ENCODE measurements at places on chromosomes 7 and 10.

GRCh38 chr7:129990403-129991192, 37.8 kb upstream of the UBE2H start:
- peak; percentile 14 for DNase-seq

GRCh38 chr7:16850614-16851466, 30.9 kb downstream of the AGR3 start:
- peak; percentile 3 for DNase-seq

GRCh38 chr7:519484-520390, at the start of gene PDGFA:
Gene PDGFA, minus strand, starts transcription at chr7:519846. Its CDS starts 845 bp downstream, at chr7:519001.
- no peak for DNase-seq

DNA sequence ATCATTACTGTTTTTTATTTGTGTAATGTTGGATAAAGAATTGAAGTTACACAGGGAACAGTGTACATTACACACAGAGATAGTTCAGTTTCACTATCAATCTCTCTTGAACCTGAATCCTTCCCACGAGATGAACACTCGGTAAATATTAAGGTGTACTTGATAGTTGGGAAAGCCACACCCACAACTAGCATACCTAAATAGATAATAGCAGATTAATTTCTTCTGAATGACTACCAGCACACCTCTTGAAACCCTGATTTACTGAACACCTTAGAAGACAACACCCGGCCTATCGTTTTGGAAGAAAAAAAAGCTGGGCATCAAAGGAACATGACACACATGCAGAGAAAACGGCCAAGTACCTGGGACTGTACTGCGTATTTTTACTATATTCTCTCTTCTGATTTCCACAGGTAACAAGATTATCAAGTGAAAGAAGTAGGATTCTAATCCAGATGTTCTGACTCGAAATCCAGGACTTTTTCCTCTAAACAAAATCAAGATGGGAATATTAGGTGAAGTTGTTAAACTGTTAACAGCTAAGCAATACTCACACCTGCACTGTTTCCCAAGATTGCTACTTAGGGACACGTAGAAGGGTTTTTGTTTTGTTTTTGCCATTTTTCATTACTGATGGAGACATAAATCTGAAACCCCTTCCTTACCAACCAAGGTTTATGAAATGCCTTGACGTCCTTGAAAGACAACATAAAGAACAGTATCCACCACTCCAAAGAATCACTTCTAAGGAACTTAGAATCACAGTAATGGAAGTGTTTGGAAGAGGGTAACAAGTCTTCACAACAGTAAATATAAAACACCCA, 1.0 kb downstream of the CCDC186 start:
- no peak for DNase-seq

DNA sequence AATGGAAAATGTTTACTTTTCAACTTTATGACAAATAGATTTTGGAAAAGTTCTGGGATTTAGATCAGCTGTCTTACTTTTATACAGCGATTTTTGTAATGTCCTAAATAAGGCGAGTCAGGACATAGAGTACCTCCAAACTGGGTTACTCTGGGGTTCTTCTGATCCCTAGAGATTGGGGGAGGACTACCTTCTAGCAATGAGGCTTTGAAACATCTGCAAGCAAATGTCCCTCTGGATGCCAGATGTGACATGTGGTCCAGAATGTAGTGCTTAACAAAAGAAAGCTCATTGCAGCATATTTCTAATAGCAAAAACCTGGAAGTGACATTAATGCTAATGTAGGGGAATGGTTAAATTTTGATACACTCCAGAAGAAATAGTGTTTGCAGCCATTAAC, 36.1 kb downstream of the ABRAXAS2 start:
- DNase-seq: no peak

- no peak for DNase-seq
These were observed 100.0 kb downstream of the RELN start for GRCh38 chr7:103889451-103889850.

GRCh38 chr10:21552638-21553037, 18.6 kb downstream of the MLLT10 start:
- no peak for DNase-seq

DNA sequence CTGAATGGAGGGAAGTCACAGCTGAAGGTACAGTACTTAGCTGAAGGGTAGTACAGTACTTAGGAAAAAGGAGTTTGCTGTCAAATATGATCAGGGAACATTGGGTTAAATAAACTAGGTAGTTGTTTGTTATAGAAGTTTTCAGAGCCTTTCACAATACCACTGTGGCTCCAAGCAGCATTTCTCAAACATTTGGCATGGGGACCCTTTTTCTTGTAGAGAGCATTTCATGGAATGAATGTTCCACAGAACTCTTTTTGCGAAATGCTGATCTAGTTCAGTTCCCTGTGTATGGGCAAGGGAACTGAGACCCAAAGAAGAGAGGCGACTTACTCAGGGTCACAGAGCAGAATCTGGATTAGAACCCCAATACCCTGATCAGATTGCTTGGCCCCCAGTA, 31.5 kb upstream of the DDX50 start:
- DNase-seq: no peak

GRCh38 chr7:103704701-103705100, 258.7 kb upstream of the SLC26A5 start:
- no peak for DNase-seq

- DNase-seq: no peak
These were observed 124.4 kb downstream of the TACC2 start for GRCh38 chr10:122113161-122113944.

DNA sequence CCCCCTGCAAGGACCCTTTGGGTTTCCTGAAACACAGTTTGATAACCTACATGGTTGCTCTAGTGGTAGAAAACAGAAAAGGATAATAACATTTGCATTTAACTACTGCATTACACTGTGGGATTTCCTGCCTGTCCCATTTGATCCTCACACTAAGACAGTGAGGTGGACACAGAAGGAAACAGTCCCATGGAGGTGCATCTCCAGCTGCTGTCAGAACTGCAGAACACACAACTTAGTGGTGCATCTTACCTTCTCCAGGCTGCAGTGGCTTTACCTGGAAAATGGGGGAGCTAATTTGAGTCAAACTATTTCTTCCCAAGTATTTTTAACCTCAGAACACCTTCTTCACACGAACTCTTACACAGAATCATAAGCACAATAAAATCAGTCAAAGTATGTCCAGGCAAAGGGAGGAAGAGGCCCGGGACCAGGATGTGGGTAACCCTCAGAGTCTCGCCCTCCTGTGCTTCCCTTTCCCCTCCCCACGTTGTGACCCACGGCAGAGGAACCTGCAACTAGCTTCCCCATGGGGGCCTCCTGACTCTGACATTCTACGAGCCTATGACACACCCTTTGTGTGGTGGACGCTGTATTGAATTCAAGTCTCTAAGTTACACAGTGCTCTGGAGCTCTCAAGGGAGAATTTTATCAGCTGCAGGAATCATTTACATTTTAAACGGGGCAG, 33.7 kb downstream of the SCRN1 start:
- DNase-seq: peak; percentile 32

- no peak for DNase-seq
These were observed 238.9 kb downstream of the CACNA2D1 start for GRCh38 chr7:82204694-82205093.

DNA sequence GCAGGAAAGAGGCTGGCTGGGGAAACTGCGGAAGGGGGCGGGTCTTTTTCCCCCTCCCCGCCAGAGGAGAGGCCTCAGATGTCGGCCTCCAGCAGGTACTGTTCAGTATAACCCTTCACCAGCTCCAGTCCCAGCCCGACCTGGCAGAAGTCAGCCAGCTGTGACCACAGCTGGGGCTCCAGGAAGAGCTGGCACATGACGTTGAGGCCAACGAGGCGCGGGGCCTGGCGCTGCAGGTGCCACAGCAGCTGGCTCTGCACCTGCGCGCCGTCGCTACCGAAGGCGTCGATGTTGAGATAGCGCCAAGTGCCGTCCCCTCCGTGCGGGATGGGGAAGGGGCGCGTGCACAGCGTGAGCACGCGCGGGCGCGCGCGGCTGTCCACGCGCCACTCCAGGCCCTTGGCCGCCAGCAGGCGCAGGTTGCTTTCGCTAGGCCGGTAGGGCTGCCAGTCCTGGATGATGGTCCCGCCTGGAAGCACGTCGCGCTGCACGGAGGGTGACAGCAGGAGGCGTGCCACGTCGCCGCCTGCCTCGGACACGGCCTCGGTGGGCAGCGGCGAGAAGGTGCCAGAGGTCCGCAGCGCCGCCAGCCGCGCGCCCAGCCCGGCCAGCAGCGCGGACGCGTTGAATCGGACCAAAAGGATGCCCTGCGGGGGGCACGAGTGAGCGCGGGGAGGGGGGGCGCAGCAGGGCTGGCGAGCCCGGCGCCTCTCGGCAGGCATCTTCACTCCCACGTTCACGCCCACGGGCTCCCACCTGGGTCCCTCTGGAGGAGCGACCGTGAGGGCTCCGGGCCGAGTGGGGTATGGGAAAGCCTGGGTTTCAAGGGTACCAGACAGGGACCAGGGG, 6.9 kb upstream of the VGF start:
- DNase-seq: peak; percentile 34

DNA sequence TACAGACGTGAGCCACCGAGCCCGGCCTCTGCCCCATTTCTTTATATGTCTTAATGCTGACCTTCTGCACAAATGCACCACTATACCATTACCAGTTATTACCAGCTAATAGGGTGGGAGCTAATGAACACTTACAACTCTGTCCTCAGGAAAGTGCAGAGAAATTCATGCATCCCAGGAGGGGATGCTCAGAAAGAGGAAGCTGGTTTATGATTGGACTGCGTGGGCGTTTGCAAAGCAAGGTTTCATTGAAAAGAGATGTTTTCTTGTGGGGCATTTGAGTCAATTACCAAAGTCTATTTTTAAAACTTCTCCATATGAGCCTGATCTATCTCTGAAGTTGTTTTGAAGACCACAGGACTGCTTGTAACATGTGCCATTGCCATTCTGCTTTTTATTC, 417.7 kb upstream of the CELF2 start:
- DNase-seq: no peak

DNA sequence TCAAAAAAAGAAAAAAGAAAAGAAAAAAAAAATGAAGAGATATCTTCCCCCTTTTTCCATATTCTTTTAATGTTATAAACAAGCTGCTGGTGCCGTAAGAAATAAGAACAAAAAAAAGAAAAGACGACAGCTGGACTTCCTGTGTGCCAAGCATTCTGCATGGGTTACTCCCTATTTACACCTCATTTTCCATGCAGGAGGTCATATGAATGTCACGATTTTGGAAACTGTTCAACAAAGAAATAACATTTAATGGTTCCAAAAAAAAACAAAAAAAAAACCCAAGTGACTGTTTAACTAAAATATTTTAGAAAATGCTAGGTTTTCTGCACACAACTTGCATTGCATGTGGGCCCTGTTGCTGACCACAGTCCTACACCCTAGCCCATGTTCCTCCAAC, 159.3 kb downstream of the TNS3 start:
- DNase-seq: no peak

GRCh38 chr7:104621321-104621720, 292.9 kb downstream of the LHFPL3 start:
- DNase-seq: no peak

DNA sequence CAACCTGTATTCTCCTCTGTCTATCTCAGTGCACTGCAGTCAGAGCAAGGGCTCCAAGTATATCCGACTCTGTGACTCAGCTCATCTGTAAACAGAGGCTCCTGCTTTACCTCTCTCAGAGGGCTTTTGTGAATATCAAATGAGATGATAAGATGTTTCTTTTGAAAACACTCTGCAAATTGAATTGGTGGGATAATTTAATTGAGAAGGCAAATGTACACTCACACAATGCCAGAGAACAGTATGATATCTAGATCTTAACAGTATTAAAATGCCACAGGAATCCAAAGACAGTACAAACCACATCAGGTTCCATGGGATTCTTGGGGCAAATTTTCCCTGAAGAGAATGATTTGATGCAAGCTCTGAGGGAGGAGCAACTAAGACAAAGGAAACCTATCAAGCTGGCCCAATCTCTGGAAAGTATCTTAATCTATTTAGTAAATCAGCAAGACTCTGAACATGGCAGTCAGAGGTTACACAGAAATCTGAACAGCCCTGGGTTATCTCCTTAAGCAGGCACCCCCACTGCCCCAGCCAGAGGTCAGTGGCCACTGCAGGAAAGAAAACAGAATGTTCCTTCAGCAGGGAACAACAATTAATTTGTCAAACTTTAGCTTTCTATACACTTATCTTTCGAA, 45.9 kb downstream of the DOCK4 start:
- no peak for DNase-seq

DNA sequence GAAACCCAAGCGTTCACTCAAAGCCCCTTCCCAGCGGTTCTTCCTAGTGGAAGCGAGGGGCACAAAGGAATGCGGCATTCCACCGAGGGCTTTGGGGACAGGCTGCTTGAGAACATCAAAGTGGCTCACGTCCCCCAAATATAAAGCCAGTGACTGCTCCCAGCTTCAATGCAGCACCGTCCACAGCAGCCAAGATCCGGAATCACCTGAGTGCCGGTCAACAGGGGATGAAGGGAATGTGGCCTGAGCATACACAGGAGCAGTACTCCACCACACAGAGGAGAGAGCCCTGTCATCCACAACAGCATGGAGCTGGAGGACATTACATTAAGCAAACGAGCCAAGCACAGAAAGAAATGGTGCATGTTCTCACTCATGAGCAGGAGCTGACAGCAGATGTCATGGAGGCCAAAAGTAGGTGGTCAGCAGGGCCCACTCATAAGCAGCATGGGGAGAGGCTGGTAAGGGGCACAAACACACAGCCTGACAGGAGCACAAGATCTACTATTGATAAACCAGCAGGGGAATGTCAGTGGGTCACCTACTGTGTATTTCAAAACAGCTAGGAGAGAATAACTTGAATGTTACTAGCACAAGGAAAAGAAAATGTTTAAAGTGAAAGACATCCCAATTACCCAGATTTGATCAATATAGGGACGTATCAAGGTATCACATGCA, 79.5 kb downstream of the DIP2C start:
- DNase-seq: no peak

GRCh38 chr7:129774359-129774758, 162.8 kb downstream of the NRF1 start:
- DNase-seq: no peak

DNA sequence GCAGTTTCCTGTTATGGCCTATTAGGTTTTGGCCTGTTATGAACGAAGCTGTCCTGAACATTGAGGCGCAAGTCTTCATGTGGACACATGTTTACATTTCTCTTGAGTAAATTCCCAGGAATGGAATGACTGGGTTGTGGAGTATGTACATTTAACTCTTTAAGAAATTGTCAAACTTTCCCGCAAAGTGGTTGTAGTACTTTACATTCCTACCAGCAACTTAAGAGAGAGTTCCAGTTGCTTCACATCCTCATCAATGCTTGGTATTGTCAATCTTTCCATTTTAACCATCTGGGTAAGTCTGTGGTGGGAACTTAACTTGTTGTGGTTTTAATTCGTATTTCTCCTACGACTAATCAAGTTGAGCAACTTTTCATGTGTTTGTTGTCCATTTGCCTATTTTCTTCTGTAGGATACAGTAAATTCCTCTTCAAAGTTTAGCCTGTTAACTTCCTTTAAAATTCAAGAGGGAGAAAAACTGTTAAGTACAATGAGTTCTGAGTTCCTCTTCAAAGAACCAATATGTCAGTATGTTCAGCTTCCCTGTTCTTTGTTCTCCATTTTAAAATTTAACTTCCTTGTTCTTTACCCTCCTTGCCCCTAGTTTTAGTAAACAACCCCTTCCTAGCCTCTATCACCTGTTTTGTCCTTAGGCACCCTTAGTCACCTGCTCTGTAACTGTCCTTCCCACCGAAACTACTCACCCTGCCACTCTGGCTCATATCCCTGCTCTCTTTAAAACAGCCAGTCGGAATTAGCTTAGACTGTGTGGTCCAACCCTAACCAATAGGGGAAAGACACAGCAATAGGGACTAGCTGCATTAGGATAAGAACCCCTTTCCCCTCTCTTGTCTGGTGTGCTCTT, 74.0 kb downstream of the FAM241B start:
- DNase-seq: no peak

Data from memory B cell (primary cell).